Jurkat, Clone E6-1 (cell line): ENCODE measurements at places on chromosomes 12 and 14.

- DNase-seq: no peak
Observed at GRCh38 chr12:110370732-110371231, 32.7 kb downstream of the ANAPC7 start.

DNA sequence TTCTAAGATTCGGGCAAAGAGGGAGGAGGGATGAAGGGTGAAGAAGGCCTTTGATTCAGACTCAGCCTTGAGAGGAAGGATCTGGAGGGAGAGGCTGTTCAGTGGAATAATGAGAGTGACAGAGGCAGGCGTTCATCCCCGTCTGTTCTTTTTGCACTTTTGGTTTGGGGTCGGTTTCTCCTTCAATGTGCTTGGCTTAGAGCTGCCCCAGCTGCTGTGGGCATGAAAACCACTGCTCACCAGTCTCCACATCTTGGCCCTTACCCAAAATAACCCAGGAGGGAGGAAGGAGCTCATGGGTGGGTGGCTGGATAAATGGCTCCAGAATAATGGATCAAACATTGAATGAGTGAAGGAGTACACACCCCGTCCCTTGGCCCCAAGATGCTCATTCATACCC is 261.7 kb upstream of the FKBP4 start:
- no peak for DNase-seq

DNA sequence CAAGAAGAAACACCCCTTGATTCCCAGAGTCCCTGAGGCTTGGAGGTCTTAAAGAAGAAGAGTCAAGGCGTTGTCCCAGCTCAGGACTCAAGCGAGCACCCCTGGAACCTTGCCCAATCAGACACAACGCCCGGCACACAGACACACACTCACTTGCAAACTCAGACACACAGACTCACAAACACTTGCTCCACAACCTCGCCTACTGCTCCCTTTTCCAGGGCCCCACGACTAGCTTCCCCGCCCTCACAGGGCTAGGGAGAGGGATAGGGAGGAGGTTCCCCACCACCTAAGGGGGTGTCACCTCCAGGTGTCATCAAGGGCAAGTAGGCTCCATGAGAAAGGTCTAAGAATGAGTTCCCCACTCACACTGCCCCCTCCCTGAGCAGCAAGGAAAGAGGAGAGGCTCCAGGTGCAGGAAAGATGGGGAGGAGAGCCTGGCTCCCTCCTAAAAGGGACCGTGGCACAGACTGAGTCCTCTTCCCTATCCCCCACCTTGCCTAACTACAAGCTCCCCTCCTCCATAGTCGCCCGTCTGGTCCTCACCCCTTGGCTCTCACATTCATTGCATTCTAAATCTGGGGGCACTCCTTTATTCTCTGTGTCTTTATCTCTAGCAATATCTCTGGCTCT is 717 bp downstream of the WNT10B start:
- DNase-seq: no peak

- no peak for DNase-seq
Observed at GRCh38 chr12:103387385-103387784, 108.4 kb downstream of the C12orf42 start.

GRCh38 chr12:124531281-124531745 is 36.1 kb downstream of the NCOR2 start:
- no peak for DNase-seq

DNA sequence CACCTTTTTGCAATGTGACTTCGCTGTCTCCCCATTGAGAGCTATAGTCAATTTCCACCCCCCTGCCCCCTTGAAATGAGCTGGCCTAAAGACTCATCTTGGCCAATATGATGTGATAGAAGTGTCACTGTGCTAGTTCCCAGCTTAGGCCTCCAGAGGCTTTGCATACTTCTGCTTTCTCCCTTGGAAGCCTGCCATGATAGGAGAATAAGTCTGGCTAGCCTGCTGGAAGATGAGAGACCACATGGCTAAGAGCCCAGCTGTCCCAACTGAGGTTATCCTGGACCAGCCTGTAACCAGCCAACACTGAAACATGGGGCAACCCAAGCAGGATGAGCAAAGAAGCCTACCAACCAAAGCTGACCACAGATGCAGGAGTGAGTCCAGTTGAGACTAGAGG is 196.9 kb downstream of the GRIN2B start:
- no peak for DNase-seq

GRCh38 chr12:91931111-91931510 is 214.5 kb downstream of the BTG1 start:
- no peak for DNase-seq

DNA sequence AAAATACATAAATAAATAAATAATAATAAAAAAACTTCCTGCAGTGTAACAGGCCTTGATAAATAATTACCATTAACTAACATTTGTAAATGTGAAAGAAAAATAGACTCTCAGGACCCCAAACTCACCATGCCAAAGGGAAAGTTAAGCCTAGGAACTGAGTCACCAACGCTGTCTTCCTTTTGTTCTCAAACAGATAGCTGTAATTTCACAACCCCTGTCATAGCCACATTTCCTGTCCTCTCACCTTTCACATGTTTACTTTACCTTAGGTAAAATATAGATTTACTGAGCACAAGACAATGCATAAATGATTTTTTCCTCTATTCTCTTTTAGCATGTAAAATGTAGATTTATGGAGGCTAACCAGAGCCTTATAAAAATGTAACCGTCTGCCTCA is 35.9 kb upstream of the CHST11 start:
- DNase-seq: peak; percentile 45

DNA sequence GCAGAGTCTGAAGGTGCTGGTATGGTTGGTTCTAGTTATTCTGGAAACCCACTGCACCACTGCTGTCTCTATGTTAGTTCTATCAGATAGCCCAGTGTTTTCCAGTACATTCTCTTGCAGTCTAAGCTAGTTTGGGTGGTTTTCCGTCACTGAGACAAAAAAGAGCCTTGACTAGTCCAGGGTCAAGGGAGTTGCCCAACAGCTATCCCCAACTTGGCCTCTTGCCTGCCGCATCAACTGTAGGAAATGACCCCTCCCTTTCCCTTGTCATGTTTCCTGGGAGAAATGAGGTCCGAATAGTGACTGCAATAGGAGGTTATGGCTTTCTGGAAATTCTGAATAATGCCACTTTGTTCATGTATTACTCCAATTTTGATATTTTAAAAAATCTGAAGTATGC is 160.4 kb downstream of the EFCAB11 start:
- no peak for DNase-seq

- no peak for DNase-seq
Observed at GRCh38 chr14:32070282-32070681, 6.8 kb upstream of the ARHGAP5 start.

DNA sequence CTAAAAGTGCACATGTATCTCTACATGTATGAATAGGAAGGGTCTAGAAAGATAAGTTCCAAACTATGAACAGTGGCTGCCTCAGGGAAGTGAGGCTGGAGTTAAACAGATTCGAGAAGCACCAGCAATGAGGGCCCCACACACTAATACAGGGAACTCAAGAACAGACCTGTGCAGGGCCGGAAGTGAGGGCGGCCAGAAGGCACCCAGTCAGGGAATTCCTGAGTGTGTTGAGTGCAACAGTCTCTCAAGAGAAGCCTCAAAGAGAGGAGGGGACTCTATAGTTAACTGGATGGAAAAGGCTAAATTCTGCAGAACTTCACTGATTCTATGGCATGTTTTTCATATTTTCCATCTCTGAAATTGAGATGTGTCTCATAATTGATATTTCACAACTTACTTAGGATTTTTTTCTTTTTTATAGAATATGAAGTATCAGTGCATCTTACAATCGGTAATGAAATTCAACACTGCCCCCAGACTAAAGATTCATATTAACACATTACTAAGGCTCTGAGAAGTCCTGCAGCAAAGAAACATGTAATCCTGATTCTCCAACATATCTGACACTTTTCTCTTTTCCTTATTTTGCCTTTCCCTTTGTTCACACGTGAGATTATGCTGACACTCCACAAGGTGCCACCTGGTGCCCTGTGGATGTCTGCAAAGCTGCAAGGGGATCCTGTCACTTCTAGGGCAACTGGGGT is 61.3 kb downstream of the CHGA start:
- DNase-seq: no peak

- no peak for DNase-seq
Observed at GRCh38 chr12:45775465-45775864, 46.0 kb downstream of the ARID2 start.

DNA sequence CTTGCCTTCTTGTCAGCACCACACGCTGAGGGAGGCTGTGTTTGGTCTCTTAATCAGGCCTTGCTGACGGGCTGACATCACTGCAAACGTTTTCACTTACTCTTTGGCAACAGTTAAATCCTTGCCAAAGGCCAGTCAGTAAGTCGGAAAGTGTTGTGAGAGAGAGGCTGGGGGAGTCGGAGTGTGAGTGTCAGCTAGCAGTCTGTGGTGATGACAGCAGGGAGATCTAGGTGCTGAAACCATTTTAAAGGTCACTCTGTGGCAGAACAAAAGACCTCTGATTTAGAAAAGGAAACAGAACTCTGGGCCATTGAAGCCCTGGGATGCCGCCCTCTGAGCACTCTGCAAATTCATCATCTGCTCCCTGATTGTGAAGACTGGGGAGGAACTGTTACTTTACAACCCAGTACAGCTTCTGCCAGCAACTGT is 143.5 kb downstream of the PAX9 start:
- no peak for DNase-seq

DNA sequence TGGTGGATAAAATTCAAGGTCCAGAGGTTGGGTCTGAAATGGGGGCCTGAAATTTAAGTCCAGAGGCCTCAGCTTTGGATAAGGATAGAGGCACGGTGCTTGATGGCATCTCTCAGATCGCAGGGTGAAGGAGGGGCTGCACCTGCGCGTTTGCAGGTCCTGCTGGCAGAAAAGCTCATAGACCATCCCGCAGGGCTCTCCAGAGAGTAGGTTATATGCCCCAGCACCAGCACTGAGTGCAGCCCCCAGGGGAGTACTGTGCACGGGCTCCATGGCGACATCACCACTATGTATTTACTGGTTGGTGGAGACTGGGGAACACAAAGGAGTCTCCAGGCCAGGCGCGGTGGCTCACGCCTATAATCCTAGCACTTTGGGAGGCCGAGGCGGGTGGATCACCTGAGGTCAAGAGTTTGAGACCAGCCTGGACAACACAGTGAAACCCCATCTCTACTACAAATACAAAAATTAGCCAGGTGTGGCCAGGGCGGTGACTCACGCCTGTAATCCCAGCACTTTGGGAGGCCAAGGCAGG is 4.3 kb upstream of the CD63 start:
- no peak for DNase-seq

DNA sequence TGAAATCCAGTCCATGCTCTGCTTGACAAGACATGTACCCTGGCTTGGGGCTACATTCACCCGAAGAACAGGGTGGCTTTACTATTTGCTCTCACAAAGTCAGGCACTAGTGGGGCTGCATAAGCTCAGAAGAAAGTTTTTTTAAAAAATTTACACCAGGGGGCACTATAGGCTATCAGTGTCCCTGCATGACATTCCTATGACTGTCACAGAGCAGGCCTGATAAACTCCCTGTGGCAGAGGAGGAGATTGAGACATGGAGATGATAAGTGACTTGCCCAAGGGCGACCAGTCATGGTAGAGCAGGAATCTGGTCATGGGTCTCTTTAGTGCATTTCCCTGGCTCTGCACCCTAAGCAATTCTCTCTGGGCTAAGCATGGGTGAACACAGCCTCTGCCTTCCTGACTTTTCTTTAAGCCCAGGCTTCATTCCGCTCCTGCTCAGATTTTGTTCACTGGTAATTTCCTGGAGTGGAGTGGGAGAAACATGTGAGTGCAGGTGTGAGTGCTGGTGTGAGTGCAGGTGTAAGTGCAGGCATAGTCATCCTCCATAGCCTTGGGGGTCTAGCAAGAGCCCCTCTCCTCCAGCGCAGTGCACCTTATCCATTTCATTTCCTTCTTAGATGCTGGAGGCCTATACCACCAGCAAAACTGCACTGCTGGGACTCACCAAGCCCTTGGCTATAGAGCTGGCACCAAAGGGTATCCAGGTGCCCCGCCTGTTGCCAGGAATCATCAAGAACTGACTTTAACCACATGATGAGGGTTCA is 91.6 kb downstream of the DHRS2 start:
- peak; percentile 29 for DNase-seq

DNA sequence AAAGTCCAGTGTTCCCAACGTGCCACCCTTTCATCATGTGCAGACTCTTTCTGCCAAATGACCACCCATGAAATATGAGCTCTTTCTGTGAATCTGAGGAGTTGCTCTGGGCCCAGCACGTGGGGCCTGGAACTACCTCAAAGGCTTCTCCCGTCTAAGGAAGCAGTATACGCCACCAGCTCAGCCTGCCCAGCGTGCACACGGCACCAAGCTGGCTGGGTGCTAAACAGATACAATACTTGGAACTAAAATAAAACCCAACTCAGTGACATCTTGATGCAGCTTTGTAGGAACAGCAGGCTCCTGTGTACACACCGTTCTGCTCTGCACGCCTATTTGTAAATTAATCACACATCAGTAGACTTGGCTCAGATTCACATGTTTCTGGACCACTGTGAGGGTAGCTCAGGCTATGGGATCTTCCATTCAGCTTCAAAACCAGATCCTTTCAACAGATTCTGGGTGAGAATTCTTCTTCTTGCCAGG is 74.8 kb downstream of the ARL6IP4 start:
- no peak for DNase-seq

GRCh38 chr12:98587084-98587483 is 6.4 kb upstream of the SLC25A3 start:
- no peak for DNase-seq

DNA sequence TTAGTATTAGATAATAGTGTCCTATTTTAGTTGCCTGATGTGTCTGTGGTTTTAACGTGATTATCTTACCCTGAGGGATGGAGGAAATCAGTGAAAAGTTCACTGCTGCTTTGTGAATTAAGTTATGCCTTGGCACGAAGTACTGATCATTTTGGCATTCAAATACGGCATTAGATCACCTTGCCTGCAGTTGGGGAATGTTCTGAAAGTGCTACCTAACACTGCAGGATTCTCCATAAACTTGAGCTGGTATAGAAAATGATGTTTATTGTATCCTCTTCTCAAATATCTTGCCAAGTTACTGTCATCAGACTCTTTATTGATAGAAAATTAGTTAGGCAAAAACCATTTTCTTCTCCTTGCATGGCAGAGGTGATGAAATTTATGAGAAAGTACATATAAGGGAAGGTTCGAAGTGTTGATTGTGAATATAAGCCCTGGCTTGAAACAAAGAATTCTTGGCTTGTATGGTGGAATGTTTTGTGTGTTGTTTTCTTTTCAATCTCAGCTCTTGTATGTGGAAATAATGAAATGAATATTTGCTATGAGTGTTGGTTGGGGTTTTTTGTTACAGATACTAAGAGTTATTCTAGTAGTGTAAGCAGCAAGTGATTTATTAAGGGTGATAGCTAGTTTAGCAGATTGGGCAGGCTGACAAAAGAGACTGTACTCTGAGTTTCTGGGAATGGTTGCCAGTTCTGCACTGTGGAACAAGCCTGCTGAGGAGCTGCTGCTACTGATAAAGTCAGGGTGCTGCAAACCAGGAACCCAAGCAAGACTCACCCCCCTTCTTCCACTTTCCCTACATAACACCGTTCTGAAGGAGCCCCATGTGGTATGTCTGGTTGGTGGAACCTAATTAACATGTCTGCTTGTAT is 448.3 kb downstream of the PCNX1 start:
- DNase-seq: no peak

GRCh38 chr12:63990828-63991547 is 146.5 kb downstream of the SRGAP1 start:
- no peak for DNase-seq

- DNase-seq: peak; percentile 41
Observed at GRCh38 chr14:58362798-58363412, 32.8 kb upstream of the TOMM20L start.
